ENCODE measurements at places on chromosomes 2 and 18.

DNA sequence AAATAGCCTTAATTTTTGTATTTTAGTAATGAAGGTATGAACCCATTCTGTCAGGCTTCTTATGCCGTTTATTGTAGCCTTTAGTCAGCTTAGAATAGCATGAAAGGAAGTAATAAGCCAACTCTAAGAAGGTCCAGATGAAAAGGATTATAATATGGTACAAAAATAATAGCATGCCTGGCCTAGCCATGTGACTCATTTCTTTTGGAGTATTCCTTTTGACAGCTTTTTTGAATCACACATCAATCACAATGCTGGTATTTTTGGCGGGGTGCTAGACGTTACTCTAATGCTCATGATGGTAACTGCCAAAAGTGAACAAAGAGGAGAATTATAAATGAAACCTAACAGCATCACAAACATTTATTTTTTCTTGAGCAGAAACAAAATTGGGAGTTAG, 19.9 kb downstream of the FMNL2 start:
- DNase-seq = no peak

DNA sequence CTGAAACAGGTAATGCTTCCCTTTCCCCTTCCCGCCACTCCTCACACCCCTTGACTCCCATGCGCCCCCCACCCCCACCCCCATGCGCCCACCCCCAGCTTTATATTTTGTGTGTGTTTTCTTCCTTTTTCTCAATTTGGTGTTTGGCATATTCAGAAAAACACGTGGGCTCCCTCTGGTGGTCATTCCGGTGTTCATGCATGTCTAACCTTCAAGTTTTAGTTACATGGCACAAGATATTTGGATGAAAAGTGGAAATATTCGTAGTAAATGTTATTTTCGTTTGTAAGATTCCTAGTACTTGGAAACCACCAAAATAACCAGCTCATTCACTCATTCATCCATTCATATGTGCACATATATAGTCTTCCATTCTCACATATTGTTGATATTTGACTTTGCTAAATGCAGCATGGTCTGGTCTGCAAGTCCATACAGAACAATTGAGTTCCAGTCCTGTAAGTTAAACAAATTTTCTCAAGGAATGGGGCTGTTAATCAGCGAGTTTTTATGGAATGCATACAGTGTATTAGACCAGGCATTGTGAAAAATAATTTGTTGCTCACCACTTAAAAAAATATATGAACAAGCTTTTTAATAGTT, 143.6 kb upstream of the MAP3K20 start:
- peak; percentile 4 for DNase-seq

- no peak for DNase-seq
Observed at GRCh38 chr2:104790901-104791495, 62.9 kb upstream of the POU3F3 start.

- no peak for DNase-seq
Observed at GRCh38 chr2:205657579-205657978, 24.7 kb upstream of the NRP2 start.

DNA sequence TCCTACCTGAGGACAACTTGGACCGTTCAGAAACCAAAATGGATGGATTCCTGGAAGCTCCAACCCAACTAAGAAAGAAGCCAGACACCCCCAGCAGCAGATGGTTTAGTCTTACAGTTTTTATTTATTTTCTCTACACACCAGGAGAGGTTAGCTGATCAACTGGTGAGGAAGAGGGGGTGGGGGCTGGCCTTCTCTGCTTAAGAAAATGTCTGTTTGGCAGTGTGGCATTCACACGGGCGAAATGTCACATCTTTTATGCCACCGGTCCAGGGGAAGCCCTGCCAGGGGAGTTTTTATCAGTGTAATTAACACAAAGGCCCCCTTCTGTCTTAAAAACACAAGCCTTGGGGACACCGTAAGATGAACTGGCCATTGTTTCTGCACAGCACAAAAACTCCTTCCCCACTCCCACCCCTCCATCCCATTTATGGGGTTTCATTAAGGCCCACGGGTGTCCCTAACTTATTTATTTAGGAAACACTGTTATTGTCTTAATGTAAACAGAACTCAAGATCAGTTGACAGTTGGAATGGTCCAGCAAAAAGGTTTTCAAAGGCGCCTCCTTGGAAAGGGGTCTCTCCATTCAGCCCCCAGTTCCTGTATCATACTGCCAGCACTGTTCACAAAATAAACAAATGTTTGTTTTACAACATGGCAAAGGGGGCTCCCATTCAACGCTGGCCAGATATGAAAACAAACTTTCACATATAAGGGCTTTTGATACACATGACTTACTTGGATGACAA, 217.0 kb downstream of the C1D start:
- DNase-seq = no peak

- DNase-seq = no peak
Observed at GRCh38 chr2:221549143-221549542, 23.0 kb downstream of the EPHA4 start.

DNA sequence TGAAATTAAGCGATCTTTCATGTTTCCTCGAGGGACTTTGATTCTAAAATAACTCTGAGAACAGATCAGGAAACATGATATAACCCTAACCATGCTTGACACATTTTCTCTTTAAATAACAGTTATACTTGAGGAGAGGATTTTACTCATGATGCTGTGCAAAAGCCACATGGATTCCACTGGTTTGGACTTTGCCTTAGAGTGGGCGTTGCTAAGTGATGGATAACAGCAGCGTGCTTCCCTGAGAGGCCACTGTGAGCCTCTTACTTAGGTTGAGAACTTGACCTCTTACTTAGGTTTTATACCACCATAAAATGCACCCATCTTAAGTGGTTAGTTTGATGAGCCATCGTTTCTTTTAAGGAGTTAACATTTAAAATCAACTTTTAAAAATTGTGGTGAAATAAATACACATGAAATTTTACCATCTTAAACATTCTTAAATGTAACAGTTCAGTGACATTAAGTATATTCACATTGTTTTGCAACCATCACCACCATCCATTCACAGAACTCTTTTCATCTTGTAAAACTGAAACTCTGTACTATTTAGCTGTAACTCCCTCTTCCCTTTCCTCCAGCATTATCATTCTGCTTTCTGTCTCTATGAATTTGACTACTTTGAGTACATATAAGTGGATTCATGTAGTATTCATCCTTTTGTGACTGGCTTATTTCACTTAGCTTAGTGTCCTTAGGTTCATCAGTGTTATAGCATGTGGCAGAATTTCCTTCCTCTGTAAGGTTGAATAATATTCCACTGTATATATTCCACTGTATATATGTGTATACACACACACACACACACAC, 22.6 kb downstream of the ANXA4 start:
- DNase-seq = no peak

DNA sequence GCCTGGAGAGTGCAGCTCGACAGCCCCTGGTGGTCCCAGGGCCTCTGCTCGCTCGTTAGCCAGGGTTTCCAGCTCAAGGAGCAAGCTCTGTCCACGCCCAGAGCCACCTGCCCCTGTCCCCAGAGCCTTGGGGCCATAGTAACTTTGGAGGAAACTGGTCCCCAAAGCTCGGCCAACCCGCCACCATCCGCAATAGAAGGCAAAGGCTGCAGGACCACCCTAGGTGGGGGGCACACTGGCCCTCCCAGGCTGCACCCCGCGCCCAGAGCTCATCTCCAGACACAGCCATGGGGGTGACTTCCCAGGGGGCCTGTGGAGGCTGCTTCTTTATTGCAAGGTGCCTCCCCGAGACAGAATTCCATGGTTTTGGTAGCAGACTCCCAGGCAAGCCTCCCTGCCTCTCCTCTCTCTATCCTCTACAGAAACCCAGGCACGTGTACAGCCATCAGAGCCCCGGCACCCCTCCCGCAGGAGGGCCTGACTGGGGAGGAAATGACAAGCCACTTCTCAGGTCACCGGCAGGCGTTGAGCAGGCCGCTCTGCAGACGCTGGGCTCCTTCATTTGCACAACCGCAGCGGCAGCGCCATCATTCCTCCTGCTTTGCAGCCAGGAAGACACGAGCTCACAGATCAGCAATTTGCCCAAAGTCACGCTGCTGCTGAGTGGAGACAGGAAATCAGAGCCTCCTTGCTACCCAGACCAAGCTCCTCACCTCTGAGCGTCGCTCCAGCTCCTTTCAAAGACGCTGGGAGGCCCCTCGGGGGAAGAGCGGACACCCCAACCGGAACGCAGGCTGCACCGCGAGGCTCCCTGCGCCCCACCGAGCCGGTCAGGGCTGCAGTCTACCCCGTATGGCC, 80.2 kb downstream of the NDUFA10 start:
- DNase-seq = no peak

GRCh38 chr18:80233201-80233835, 14.0 kb downstream of the PARD6G start:
- DNase-seq = no peak

GRCh38 chr2:45276914-45277313, 267.7 kb upstream of the SIX2 start:
- no peak for DNase-seq

DNA sequence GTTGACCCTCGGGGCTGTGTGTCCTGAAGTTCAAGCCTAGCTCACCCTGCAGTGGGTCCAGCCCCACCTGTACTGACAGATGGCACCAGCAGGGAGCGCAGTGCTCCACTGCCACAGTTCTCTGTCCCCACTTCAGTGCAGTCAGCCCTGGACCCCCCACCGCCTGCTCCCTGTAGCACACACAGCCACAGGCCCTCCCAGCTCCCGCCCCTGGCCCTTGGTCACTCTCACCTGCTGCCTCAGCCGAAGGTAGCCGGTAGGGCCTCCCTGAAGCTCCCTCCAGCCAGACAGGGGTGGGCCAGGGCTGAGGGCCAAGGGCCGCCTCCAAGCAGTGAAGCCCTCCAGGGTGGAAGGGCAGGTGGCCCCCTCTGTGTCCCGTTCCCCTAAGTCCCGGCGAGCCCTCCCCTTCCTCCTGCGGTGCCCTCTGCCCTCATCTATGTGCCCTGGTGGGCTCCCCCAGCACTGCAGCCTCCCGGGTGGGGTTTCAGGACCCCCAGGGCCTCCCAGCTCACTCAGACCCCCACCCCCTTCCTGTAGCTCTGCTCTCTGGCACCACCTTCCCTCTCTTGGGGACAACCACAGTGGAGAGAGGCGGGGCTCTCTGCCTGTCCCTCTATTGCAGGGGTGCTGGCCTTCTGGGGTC, 10.8 kb upstream of the ALPP start:
- DNase-seq = no peak

DNA sequence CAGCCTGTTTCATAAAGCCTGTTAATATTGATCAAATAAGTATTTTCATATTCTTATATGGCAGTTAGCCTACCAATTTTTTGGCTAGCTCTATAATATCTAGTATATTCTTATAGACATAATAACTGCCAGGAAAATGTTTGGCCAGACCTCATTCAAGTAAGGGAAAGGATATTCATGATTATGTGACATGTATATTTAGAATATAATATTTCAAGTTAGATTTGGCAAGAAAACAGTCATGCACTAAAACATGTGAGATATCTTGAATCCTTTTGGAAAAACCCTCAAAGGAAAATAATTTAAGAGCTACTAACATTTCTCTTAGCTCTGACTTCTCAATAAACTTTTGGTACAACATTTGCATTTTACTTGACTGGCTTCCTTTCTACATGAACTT, 694.1 kb downstream of the PLCL1 start:
- no peak for DNase-seq

DNA sequence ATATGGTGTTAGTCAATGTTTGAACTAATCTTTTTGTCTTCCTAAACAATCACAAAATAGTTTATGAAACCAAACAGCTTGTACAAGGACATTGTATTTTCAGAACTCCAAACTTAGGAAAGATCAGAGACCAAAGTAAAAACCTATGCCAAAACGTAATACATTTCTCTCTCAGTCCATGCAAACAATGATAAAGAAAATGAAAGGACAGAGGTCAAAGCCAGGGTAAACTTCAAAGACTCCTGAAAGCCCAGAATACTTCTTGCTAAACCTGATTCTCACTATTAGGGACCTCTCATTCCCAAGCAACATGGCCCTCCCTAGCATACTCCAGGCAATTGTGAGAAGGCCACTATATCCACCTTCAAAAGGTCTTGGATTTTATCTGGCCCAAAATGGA, 105.1 kb upstream of the GALNT5 start:
- no peak for DNase-seq

DNA sequence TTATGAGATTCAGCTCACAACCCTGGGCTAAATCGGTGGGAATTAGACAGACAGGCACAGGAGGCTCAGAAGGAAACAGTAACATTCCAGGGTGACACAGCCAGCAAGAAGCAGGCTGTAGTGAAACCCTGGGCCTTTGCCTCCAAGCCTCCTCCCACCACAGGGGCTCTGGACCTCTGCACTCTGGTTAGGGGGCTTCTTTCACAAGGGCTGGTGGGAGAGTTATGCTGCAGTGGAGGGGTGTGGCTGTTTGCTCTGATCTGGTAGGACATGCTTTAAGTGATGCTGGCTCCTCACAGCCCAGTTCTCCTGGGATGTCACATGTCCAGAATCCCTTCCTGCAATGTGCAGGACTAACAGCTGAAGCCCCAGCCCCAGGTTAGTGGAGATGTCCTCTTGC, 109.9 kb downstream of the TGFA start:
- DNase-seq = no peak

GRCh38 chr2:157726946-157727345, 98.3 kb upstream of the ACVR1C start:
- DNase-seq = no peak

- no peak for DNase-seq
Observed at GRCh38 chr2:176415174-176415895, 146.1 kb downstream of the MTX2 start.

- DNase-seq = no peak
Observed at GRCh38 chr2:214674278-214674677, 135.2 kb downstream of the BARD1 start.

- no peak for DNase-seq
Observed at GRCh38 chr2:16584084-16584483, 81.5 kb downstream of the CYRIA start.

DNA sequence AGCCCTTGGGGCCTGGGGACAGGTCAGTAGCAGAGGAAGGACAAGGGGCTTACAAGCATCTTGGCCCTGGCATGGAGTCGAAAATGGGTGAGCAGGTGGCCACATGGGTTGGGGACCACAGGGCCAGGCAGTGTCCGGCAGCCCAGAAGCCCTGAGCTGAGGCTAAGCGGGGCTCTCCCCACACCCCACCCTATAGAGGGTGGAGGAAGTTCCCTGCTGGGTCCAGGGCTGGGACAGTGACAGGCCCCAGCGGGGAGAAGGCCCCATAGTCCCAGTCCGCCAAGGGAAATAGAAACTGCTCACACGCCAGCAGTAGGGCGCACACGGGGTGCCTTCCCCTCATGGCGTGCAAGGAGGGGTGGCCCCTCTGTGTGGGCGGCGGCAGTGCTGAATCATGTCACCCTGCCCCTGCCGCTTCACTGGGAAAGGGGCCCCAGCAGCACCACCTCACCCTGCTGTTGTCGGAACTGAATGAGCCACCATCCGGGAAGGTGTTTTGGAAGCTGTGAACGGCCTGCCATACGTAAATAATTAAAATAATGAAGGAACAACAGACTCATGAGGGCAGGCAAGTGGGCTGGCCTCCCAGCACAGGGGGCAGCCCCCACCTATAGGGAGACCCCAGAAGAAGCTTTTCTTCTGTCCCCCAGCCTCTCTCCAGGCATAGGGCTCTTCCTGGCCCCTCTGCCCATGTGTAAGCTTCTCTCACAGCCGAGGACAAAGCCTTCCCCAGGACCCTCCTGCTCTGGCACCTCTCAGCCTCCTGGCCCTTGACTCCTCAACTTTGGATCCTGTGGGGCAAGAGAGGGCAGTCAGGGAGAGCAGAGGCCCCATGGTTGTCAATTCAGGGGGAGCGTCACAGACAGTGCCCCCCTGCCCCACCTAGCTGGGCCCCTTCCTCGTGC, 12.7 kb upstream of the DUSP2 start:
- DNase-seq = no peak

GRCh38 chr2:52897511-52898044, 870.0 kb upstream of the CHAC2 start:
- DNase-seq = no peak

- no peak for DNase-seq
Observed at GRCh38 chr18:79988071-79988450, 302 bp downstream of the TXNL4A start.

- DNase-seq = no peak
Observed at GRCh38 chr2:67561457-67561965, 164.4 kb downstream of the ETAA1 start.
